CD4-positive, alpha-beta T cell treated with Interleukin-4 for 4 hours (primary cell): ENCODE measurements at places on chromosomes 6 and 20.
A peak's percentile ranks its signal among the peaks of the same experiment; 100 is the strongest.

- no peak for DNase-seq
Measured at GRCh38 chr6:11368264-11368663, 135.8 kb upstream of the NEDD9 start.

GRCh38 chr20:44479643-44480042, 4.0 kb downstream of the TTPAL start:
- no peak for DNase-seq

- DNase-seq, result no peak
Measured at GRCh38 chr6:90545448-90545847, 41.4 kb downstream of the MAP3K7 start.

DNA sequence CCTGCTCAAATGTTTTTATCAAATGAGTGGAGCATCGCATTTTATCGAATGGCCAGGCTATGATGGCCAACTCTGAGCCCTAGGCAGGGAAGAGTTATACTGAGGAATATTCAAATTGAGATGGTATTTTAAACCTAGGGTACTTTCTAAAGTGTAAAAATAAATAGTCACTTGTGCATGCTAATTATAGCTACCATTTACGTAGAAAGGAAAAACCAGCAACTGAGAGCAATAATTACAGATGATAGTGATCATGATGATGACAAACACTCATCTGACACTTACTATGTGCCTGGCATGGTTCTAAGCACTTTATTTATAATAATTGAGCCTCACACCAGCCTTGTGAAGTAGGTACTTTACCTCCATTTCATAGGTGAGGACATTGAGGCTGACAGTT, 455.7 kb downstream of the CD83 start:
- no peak for DNase-seq

- no peak for DNase-seq
Measured at GRCh38 chr6:131134220-131134979, 867 bp upstream of the AKAP7 start.

- no peak for DNase-seq
Measured at GRCh38 chr6:17842934-17843821, 136.5 kb upstream of the NUP153 start.

GRCh38 chr6:76465410-76465809, 392.9 kb upstream of the IMPG1 start:
- DNase-seq, result no peak

DNA sequence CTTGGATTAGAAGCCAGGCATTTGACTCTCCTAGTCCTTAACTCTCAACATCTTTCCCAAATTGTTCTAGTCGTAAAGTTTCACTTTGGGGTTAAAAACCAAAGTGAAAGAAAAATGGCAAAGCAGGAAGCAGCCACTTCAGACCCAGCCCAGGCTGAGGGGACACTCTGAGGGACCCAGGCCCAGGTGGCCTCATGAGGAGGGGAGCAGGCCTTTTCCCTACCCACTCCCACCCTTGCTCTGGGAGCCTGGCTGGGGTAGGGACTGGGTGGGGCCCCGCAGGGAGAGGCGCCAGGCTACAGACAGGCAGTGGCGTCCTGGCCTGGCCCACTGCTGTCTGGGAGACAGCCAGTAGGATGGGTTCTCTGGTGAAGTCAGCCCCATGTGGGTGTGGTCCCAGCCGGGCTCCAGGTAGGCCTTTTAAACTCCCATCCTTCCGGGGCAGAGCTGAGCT, 68.7 kb upstream of the MYL9 start:
- no peak for DNase-seq

DNA sequence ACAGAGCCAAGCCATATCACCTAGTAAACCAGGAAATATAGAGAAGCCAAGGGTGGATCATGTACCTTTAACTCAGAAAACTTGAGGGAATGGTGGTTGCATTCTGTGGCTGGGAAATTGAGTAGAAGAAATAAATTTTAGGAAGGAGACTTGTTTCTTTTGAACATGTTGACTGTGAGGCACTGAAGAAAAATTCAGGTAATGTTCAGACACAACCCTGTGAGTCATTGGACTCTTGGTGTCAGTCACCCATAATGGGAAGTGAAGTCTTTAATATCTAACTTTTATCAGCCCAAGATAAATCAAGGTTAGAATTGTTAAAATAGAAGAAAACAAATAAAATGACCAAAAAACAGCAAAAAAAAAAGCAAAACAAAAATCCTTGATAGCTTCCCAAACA, 98.8 kb upstream of the GRIK2 start:
- no peak for DNase-seq

DNA sequence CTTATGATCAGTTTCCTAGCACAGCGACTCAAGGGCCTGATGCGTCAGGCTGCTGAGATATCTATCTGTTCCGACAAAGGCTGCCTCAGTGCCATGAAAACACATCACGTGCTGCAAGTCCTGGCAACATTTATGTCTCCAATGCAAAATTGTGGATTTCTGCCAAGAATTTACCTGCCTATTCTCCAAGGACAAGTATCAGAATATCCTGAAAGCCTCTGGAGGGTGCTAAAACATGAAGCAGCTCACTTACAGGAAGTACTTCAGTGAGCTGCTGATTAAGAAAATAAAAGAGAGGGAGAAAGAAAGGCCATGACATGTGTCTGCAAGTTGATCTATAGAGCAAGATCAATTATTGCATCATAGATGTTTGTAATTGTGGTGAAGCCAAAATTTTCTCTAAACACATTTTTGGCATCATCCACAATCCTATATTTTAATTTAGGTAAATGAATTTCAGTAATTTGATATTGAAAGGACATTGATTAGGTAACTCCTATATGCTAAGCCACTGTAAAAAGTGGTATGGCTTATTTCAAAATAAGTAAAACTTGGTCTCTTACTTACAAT, 25.8 kb upstream of the TPBG start:
- no peak for DNase-seq

- no peak for DNase-seq
Measured at GRCh38 chr20:60553095-60553494, 594.9 kb downstream of the CDH26 start.

GRCh38 chr6:156789081-156789943, 12.1 kb downstream of the ARID1B start:
- no peak for DNase-seq

GRCh38 chr20:31633339-31633914, 4.3 kb upstream of the COX4I2 start:
- no peak for DNase-seq

DNA sequence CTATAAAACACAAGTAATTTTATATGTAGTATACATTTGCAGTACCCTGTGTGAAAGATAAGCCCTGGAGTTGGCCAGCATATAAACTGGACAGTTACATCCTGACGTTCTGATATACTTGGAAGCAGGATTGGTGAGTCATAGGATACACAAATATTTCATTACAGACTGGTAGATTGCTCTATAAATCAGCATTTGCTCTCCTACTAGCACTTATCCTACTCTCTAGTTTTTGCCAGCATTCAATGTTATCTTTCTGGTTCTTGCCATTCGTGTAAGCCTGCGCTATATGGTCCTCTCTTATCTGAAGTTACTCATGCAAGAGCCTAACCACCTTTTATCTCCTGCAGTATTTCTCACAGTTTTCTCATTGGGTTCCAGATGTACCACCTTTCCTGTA, 680.2 kb upstream of the MMS22L start:
- DNase-seq, result no peak

- DNase-seq, result peak; percentile 41
Measured at GRCh38 chr20:4962241-4962855, 39.0 kb downstream of the SLC23A2 start.

DNA sequence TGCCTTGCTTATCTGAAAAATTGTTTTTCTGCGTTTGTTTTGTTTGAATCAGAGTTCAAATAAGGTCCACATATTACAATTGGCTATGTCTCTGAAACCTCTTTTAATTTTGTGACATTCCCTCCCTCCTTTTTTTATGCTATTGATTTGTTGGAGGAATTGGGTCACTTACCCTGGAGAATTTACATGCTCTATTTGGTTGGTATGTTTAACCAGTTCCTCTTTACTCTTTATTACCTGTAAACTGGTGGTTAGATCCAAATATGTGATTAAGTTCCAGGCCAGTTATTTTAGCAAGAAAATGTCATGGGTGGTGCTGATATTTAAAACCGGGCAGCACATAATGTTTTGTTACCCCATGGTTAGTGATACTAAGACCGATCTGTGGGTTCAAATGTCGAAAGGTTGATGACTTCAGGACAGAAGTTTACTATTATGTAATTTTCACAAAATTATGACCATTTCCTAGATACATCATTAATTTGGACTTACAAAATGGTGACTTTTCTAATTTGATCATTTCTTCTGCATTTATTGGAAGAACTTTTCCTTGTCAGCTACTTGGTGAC, 77.3 kb downstream of the KIZ start:
- DNase-seq, result no peak

GRCh38 chr6:79170431-79170830, 64.1 kb downstream of the HMGN3 start:
- DNase-seq, result no peak

GRCh38 chr6:70282919-70283461, 19.9 kb downstream of the COL9A1 start:
- no peak for DNase-seq

GRCh38 chr6:43211955-43212354, 17.3 kb downstream of the DNPH1 start:
- no peak for DNase-seq

DNA sequence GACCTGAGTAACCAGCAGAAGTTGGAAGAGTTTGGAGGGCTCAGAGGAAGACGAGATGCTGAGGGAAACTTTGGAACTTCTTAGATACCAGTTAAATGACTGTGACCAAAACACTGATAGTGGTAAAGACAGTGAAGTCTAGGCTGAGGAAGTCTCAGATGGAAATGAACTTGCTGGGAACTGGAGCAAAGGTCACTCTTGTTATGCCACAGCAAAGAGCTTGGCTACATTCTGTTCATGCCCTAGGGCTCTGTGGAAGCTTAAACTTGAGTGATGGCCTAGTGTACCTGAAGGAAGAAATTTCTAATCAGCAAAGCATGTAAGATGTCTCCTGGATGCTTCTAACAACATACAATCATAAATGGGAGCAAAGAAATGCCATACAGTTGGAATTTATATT, 24.7 kb downstream of the WDR27 start:
- no peak for DNase-seq

GRCh38 chr6:155085582-155086257, 90.6 kb downstream of the TIAM2 start:
- no peak for DNase-seq

GRCh38 chr20:16437387-16437996, 135.8 kb downstream of the KIF16B start:
- DNase-seq, result no peak

GRCh38 chr6:6524951-6525350, 63.6 kb upstream of the LY86 start:
- DNase-seq, result no peak

GRCh38 chr6:168417679-168418557, 23.1 kb upstream of the SMOC2 start:
- DNase-seq, result no peak

DNA sequence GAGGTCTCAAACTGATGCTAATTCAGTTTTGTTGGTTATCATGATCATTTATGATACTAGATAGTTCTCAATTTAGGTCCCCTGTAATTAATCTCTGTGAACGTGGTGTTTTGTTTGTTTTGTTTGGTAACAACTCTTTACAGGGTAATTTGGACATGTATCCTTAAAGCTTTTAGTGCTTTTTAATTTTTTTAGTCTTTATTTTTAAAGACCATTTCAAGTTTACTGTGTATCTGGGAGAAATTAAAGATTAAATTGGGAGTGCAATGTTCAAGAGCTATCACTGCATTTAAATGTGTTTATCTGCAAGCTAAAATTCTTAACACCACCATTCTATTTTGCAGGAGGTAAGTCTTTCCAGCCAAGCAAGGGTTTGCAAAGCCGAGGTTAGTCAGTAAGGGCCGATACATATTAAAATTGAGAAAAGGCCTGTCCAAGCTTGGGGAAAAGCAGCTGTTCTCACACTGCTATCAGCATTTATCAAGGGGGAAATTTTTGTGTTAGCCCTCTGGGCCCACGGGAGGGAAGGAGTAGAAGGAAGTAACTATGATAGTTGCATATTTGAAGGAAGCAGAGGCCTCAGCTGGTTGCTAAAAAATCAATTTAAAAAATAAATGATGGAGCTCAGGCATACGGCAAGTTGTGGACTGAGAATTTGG, 59.3 kb upstream of the ZNF217 start:
- no peak for DNase-seq

- no peak for DNase-seq
Measured at GRCh38 chr6:75178757-75179156, 27.1 kb downstream of the COL12A1 start.

DNA sequence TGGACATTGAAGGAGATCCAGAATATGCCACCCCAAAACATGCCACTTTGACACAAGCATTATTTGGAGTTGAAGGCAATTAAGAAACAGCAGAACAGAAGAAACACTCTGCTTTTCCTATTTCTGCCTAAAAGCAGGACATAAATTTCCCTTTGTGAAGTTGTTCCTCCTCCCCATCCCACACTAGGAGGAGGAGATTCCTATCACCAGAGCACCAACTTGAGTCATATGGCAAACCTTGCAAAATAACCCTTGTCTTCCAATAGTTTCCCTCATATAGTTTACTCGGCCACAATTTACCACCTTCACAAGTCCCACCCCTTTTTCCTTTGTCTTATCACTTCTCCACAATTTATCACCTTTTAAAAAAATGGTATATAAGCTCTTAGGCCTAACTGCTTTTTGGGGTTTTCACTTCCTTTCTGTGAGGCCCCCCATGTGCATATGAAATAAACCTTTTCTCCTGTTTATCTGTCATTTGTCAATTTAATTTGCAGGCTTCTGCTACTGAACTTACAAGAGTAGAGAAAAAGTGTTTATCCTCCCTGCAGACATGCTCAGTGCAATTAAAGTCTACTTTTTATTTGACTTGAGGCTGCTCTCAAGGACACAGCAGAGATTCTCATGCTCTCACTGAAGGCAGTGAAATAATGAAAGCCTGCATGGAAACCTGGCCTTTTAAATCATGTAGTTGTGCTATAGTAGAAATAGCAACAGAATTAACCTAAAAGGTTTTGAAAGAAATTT, 2.8 kb upstream of the RAB23 start:
- DNase-seq, result no peak

GRCh38 chr20:17036541-17036940, 190.3 kb upstream of the PCSK2 start:
- no peak for DNase-seq
